ENCODE measurements at places on chromosomes 6 and 20.

GRCh38 chr6:15960740-15961634 lies 167.9 kb upstream of the MYLIP start:
- no peak for DNase-seq

GRCh38 chr20:48414786-48415185 lies 413.0 kb downstream of the PREX1 start:
- no peak for DNase-seq

GRCh38 chr6:36428911-36429310 lies 13.7 kb downstream of the PXT1 start:
- no peak for DNase-seq

DNA sequence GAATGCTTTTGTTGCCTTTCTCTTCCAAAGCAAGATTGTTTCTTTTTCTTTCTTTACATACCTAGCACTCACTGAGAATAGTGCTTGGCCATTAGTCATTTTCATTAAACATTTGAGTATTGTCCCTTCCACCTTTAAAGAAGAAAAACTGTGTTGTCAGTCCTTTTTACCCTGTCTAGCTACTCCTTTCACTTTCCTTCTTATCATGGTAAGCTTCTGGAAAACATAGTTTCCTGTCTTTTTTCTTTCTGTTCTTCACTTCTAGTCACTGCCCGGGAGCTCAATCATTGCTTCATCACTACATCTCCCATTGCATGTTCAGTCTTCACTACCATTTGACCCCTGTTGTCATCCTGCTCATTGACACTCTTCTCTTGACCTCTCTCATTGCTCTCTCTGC lies 12.1 kb downstream of the VAPB start:
- DNase-seq, result no peak

DNA sequence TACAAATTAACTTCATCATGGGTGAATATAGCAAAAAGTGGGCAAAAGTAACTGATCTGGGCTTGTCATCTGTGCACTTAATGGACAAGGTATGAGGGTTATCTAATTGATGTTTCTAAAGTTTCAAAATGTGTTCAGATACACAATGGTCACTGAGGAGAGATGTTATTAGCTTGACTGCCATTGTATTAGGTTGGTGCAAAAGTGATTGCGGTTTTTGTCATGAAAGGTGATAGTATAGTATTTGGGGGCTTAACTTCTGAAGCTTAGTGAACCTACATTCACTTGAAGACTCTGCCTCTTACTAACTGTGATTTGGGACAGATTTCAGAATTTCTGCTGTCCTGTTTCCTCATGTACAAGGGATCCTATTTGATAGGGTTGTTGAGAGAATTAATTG lies 159.6 kb downstream of the UST start:
- no peak for DNase-seq

DNA sequence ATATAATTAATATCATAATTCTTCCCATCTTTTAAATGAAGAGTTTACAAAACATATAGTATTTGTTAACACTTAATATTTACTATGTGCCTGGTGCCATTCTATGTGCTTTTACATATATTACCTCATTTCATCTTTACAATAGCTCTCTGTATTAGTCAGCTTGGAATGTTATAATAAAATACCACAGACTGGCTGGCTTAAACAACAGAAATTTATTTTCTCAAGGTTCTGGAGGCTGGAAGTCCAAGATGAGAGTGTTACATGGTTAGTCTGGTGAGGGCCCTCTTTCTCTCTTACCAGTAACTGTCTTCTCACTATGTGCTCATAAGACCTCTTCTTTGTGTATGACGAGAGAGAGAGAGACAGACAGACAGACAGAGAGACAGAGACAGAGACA lies 110.2 kb downstream of the NKAIN2 start:
- DNase-seq, result no peak

DNA sequence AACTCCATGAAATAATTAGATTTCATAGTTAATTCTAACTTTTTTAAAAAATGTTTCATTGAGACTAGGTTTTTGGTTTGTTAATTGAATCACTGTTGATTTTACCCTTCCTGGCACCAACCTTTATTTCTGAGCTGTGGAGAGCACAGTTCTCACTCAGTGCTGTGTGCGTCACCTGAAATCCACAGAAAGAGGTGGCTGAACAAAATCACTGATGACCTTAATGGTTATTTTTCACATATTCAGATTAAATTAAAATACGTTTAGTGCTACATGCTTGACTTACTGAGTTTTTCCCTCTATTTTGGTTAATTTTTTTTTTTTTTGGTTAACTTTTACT lies 89.4 kb downstream of the SLC16A10 start:
- DNase-seq, result no peak

DNA sequence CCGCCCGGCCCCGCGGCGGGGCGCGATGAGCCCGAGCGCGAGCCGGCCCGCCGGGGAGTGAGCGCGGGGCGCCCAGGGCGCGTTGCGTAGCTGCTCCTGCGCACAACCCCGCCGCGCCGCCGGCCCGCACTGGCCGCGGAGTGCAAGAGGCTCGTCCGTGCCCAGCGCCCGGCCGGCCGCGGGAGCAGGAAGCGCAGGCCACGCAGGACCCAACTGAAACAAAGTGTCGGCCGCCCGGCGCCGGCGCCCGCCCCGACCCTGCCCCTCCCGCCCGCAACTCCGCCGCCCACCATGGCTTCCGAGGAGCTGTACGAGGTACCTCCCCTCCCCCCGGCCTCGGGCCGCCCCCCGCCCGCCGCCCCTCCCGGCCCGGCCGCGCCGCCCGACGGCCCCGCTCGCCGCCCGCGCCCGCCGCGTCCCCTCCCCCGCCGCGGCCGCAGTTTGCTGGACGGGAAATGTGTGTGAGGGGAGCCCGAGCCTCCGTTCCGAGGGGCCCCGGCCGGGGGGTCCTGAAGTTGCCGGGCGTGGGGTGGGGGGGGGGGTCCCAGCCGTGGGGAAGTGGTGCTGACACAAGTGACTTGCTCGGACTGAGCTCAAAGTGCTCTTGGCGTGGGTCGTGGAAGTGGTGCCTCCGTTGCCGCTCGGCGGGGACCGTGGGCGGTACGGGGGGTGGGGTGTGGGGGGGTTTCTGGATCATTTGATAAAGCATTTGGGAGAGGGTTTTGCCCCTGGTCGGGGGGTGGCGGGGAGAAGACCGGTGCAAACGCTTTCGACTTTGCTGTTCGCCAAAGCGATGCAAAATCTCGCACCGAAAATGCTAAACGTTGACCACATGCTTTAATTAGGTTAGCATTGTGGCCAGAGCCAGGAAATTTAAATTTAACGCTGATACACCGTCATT lies 539 bp downstream of the CDYL start:
- peak; percentile 14 for DNase-seq

GRCh38 chr6:76165471-76166221 lies 93.2 kb upstream of the IMPG1 start:
- no peak for DNase-seq

DNA sequence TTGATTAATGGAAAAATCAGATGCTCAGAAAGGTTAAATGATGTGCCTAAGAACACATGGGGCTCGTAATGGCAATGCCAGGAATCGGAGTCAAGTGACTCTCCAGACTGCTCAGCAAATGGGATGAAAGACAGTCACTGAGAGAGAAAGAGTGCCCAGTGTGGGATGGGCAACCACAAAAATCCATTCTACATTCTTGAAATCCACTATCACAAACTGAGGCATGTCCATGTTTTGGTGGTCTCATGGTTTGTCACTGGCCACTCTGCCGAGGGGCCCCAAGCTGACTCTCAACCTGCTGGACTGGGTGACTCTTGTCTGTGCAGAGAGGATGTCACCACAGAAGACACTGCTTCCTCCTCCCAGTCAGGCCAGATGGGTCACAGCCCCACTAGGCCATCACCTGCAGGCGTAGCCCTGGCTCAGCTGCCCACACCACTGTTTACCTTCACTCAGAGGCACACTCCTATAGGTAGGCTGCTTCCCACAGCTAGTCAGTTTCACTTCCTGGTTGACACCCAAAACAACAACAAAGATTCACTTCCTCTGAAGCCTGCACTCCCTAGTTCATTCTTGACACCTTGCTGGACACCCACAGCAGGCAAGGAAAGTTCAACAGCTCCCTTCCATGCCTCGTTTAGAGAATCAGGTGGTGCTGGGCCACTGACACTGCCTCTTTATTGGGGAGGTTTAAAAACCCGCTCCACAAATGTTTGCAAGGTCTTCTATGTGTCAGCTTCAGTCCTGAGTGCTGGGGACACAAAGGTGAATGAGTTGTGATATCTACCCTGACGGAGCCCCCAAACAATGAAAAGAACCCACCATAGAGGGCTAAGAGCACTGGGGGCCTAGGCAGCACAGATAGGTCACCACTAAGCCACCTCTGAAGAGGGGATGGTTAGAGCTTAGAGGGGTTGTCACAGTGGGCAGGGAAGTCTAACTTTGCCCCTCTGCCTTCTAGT lies 21.7 kb downstream of the MAP1LC3A start:
- DNase-seq, result no peak

- no peak for DNase-seq
These were observed 255.1 kb downstream of the RNGTT start for GRCh38 chr6:88708197-88708744.

- no peak for DNase-seq
These were observed 12.6 kb upstream of the DST start for GRCh38 chr6:56655249-56655648.

DNA sequence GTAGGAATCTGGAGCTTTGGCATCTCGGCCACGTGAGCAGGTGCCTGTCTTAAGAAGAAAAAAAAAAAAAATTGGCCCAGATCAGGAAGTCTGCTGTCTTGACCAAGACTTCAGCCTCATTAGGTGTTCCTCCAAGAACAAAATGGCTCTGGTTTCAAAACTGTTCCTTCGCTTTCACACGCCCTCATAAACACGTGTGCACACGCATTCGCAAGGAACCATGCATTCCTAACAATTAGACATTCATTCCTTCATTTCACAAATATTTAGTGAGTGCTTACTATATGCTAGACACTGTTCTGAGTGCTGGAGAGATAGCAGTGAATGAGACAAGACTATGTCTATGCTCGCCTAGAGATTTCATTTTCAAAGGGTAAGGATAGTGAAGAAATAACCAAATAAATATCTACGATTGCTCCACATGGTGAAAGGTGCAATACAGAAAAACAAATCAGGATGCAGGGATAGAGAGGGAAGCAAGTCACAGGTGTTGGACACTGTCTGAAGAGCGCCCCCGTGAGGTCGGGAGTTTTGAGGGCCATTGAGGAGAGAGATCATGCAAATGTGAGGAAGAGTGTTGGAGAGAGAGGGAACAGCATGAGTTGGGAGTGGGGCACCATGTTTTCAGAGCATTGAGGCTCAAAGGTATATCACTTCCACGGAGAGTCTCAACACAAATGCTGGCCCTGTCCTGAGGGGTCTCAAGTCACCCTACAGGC lies 53.3 kb downstream of the CCDC170 start:
- DNase-seq, result no peak

DNA sequence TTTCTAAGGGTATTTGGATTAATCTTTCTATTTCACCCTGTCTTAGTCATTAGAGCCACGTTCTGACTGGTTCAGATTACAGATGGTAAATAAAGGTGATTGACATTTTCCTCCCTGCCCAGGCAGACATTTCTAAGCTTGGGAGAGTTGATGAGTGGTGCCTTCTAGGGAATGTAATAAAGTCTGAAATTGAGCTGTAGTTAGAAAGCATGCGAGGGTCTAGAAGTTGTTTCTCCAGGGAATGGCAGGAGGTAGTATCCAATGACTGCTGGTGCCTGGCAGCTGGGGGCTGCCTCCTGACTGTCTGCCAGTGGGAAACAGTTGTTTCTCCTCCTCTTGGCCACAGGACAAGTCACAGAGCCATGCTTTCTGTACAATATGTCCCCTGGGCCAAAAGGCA lies 14.6 kb downstream of the EDN3 start:
- DNase-seq, result no peak

DNA sequence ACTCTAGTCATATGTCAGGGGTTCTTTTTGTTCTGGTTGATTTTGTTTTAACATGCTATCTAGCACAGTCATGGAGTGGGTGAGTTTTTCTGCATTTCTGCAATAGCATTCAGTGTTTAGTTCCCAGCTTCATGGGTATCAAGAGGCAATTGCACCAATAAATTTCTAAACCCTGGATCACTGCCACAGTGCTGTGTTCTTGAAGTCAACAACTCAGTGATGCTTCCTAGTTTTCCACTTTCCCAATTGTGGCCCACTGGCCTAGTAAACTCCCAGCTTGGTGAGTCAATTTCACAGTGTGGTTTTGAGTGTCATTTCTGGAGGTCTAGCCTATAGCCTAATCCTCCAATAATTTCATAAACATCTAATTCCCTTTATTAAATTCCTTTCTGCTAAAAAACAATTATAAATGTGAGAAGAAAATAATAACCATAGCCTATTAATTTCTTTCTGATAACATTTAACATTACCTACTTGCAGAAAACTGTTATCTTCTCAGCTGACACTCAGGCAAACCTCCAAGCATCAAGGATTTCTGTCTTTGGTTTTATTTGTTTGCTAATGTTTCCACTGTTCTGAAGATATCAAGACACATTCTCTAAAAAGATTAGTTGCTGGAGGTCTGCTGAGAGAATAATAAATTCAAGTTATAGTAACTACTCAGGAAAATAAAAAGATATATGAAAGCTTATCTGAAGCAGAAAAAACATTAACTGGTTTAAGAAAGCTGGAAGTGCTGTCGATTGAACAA lies 89.9 kb downstream of the PDE7B start:
- DNase-seq, result peak; percentile 77

DNA sequence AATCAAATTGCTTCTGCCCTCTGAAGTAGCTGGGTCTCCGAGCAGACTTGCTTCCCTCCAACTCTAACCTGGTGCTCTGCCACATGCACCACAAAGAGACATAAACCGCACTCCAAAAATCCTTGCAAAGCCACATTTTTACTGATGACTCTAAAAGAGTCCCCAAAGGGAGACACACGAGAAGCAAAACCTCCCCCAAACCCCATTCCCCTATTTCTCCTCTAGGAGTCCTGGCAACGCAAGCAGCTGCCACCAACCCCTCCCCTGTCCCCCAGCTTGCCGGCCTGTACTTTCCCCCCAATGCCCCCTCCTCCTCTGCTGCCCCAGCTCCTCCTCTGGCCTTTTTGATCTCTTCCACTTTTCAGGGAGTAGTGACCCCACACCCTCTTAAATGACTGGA lies 180.1 kb upstream of the ARID1B start:
- no peak for DNase-seq

DNA sequence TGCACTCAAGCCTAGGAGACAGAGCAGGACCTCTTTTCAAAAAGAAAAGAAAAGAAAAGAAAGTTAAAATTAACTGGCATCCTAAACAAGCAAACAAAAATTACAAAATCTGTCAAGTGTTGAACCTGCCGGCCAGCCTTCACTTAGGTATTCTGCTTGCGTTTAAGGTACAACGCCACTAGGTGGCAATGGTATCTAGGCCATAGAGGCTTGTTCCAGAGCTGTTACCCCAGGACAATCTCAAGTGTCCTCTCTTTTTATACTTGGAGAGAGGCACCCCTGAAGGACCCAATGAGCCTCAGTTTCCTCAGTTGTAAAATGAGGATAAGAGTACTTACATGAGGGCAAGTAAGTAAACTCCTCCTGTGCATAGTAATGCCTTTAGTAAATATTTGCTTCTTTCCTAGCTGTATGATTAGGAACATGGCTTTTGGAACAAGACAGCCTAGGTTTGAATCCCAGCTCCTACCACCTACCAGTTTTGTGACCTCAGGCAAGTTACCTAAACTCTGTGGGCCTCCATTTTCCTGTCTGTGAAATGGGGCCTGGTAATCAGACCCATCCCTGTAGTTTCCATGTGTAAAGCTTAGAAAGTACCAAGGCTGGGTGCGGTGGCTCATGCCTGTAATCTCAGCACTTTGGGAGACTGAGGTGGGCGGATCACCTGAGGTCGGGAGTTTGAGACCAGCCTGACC lies 5.8 kb upstream of the PACSIN1 start:
- DNase-seq, result peak; percentile 27

GRCh38 chr6:27838945-27839625 lies 73.1 kb downstream of the OR2B2 start:
- peak; percentile 63 for DNase-seq
